Astrocyte of the cerebellum (primary cell): ENCODE measurements at places on chromosomes 1 and 21.

DNA sequence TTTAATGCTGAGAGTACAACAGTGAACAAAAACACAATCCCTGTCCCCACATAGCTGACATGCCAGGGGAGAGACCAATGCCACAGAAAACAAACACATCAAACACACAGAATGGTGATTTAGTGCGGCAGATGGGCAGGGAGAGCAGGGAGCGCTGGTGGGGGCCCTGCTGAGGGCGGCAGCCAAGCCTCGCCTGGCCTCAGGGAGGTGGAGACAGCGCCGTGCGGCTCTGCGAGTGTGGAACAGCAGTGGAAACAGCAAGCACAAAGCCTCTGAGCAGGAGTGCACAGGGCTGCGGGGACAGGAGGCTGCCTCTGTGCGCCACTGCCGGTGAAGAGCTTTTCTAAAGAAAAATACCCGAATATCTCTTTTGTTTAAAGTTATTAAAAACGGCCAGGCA, 17.0 kb downstream of the MCM3AP start:
- DNase-seq: no peak

DNA sequence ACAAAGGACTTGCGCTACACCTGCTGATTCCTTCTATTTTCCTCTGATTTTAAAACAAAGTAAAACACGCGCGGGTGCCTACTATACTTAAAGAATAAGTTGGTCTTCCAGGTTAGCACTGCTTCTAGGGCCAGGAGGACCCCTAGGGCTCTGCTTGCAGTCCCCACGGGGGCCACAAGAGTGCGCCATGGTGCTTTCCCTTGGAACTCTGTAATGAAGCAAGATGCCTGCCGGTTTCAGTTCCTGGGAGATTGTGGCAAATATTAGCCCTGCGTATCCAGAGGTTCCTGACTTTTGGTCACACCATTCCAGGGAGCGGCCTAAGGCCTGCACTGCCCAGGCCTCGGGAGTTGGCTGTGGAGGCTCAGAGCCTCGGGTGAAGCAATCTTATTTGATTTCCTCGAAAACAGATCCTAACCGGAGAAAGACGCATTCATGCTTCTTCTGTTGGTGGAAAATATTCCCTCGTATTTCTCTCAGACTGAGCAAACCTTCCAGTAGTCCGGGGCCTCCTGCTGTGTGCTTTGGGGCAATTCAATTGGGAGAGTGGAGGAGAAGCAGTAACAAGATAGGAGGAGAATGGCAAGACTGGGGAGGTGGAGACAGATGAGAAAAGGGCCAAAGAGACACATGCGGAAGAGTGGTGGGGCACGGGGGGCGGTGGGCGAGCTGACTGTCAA, 25.3 kb downstream of the ADAM30 start:
- DNase-seq: peak; percentile 65

DNA sequence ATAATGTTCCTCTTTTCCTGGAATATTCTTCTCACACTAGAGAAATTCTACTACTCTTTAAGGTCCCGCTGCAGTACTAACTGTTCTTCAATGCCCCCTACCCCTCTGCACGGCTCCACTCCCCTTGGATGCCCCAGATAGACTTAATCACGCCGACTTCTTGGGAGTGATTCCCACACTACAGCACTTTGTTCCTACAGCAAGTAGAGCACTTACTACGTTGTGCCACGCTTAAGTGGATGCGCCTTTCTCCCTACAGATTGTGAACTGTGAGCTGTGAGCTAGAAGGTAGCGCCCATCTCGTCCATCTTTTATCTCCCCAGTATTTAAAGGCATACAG, 2.2 kb downstream of the ZNF436 start:
- no peak for DNase-seq

DNA sequence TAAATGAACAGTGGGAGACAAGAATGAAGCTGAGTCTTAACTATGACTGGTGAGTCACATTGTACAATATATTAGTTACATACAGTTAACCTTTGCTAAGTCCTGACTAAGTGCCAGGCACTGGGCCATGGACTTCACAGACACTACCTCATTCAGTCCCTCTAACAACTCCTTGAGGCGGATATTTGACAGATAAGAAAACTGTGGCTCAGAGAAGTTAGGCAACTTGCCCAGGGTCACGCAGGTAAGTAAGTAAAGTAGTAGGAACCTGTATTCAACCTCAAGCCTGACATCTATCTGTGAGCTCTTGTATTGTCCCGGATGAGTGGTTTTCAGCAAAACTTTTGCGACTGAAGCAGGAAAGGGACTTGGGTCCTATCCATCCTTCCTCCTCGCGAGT, 62.1 kb downstream of the GNG12 start:
- DNase-seq: no peak

GRCh38 chr21:26965040-26965906, 1.6 kb downstream of the ADAMTS5 start:
- DNase-seq: no peak

GRCh38 chr1:92817986-92818764, 13.7 kb upstream of the RPL5 start:
- no peak for DNase-seq

DNA sequence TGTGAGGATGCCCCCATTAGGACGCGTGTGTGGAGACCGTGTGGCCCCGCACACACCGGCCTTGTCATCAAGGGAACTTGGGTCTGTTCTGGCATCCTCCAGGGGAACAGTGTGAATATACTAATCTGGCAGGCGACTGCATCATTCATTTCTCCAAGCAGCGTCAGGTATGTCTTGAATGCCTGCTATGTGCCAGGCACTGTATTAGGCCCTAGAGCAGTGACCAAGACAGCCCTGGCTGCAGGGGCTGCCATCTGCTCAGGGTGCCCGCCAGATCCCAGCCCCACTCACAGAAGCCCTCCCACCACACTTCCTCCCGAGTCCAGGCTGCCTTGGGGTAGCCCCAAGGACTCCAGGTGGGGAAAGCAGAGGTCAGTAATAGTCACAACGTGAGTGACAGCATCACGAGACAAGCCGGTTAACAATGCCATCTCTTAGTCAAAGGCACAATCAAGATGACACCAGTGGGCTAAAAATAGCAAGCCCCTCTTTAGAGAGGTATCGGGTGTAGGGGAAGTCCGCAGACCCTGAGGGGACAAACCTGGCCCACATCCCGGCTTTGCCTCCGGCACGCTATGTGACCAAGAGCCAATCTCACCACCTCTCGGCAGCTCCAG, 7.5 kb upstream of the LAPTM5 start:
- DNase-seq: no peak

- DNase-seq: peak; percentile 49
Observed at GRCh38 chr1:87325982-87326738, 2.5 kb upstream of the LMO4 start.

DNA sequence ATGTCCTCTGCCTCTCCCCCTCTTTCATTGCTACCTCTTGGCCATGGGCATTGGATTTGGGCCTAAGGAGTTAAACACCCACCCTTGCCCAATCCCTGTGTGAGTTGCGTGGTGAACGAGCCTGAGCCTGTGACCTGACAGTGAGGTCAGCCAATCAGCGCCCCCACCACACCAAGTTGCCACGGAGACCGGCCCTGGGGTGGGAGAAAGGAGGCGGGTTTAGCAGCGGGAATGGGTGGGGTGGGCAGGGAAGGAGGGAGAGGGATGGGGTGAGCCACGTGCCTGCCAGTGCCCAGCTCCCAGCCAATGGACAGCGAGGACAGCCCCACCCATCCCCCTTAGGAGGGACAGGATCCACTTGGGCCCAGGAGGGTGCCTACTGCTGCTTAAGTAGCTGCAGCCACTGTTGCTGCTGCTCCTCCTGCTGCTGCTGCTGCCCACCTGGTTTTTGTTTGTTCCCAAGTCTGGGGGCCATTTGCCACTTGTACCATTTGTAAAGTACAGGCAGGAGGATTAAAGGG, 9.5 kb downstream of the ZBTB7B start:
- no peak for DNase-seq

GRCh38 chr1:66168467-66168887, 365.5 kb upstream of the SGIP1 start:
- peak; percentile 31 for DNase-seq

GRCh38 chr1:39110882-39111281, 84.7 kb downstream of the NDUFS5 start:
- DNase-seq: no peak

GRCh38 chr21:41289431-41289830, 27.2 kb upstream of the FAM3B start:
- DNase-seq: no peak

DNA sequence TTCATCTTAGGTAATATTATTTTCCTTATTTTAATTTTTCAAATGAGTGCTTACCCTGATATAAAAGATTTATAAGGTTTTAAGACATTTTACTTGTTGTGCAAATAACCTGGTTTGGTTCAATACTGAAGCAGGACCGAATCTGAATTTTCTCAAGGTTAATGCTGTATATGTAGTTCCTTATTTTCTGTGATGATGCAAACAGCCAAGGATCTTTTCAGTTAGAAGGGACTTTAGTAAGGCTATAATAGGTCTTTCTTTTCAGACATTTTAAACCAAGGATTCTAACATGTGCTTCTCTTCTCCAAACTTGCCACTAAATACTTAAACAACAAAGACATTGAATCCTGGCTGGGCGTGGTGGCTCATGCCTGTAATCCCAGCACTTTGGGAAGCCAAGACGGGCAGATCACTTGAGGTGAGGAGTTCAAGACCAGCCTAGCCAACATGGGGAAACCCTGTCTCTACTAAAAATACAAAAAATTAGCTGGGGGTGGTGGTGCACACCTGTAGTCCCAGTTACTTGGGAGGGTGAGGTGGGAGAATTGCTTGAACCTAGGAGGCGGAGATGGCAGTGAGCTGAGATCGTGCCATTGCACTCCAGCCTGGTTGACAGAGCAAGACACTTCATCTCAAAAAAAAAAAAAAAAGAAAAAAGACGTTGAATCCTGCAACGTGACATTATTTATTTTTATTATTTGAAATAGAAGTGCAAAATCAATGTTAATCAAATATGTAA, 3.2 kb upstream of the ARPC5 start:
- no peak for DNase-seq

GRCh38 chr1:232998138-232998537, 47.7 kb downstream of the NTPCR start:
- no peak for DNase-seq

GRCh38 chr21:42258885-42259407, 40.0 kb downstream of the ABCG1 start:
- DNase-seq: no peak

GRCh38 chr1:40308036-40308727, 8.9 kb downstream of the COL9A2 start:
- no peak for DNase-seq

DNA sequence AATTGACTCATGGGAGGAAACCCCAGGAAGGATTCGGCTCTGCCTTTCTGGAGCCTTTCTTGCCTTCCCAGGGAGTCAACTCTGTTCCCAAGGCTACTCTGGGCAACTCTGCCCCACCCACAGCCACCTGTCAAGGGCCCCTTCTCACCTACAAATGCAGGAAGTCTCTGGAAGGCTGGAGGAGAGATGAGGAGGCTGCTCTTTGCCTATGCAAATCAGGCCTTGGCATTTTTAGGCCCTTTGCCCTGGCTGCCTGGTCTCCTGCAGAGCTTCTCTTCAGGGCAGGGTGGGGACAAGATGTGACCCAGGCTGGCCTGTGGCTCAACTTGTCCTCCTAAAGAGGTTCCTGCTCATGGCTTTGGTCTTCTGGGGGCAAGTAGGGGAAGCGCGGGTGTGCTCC, 5.4 kb downstream of the SLC6A9 start:
- no peak for DNase-seq

DNA sequence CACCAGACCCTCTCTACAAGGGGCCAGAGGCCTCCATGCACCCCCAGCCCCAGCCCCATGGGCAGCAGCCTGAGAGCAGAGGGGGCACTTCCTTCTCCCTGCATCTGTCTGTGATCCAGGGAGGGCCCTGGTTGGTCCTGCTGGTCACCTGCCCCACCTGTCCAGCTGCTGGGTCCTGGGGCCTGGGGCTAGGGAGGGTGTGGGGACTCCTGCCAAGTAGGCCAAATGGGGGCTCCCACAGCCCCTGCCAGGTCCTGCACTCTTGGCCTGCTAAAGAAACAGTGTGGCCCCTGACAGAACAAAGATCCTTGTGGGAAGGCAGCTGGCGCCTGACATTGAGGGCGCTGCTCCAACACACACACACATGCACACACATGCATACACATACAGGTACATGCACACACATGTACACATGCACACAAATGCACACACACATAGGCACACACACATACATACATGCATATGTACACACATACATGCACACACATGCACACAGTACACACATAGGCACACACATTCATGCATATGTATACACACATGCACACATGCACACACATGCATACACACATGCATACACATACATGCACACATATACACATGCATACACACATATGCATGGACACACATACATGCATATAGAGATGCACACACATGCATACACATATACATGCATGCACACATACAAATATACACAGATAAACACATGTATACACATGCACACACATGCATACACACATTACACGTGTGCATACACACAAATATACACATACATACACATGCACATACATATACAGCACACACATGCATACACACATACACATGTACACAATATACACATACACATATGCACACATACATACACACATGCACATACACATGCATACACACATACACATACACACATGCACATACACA, 49.9 kb downstream of the TRPM2 start:
- no peak for DNase-seq

GRCh38 chr1:45552331-45552730, 1.7 kb downstream of the AKR1A1 start:
- no peak for DNase-seq

- no peak for DNase-seq
Observed at GRCh38 chr1:234197839-234198238, 175.4 kb upstream of the COA6 start.

DNA sequence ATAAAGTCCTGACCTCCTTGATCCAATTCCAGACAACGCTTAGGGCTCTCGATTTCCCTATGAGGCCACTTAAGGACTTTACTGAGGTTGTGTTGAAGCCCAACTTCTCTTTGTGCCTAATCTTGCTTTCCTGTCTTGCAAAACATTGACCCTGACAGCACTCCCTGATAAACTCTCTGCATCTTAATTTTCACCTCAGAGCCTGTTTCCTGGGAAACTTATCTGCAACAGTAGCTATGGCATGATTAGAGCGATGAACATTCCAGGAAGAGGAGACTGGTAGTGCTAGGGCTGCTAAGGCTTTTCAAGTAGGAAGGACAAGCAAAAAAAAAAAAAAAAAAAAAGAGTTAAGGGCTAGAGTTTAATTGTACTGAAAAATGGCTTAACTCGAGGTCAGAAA, 118.9 kb downstream of the RGS21 start:
- DNase-seq: no peak
